CD4-positive, alpha-beta T cell treated with Interleukin-1 beta for 1 hour (primary cell): ENCODE measurements at places on chromosomes 4 and X.

- no peak for DNase-seq
These were observed 672 bp downstream of the PGM2 start for GRCh38 chr4:37827030-37827685.

GRCh38 chr4:110183643-110184042 lies 14.8 kb downstream of the ELOVL6 start:
- DNase-seq = no peak

- DNase-seq = no peak
These were observed 37.7 kb upstream of the UGT2B7 start for GRCh38 chr4:69058410-69059059.

GRCh38 chr4:152458801-152459302 lies 77.0 kb downstream of the FBXW7 start:
- DNase-seq = no peak

- no peak for DNase-seq
These were observed 284.6 kb upstream of the GATB start for GRCh38 chr4:152045449-152045806.

- DNase-seq = peak; percentile 43
These were observed 787 bp upstream of the TET2 start for GRCh38 chr4:105145903-105146275.

DNA sequence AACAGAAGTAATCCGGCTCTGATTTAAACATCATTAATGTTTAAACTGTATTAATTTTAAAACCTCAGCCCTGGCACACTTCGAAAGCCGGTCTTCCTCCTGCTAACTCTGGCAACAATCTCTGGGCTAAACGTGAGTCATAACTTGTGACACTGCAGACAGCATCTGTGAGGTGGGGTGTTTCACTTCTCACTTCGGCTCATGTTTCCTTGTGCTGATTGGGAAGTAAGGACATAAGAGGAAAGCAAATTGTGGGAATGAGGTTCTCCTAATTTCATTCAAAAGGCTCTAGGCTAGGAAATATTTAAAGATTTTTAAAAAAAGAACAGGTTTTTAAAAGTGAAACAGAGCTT lies 139.9 kb upstream of the USP9X start:
- peak; percentile 12 for DNase-seq

- DNase-seq = no peak
These were observed 325.0 kb upstream of the HAND2 start for GRCh38 chr4:173855015-173855414.

DNA sequence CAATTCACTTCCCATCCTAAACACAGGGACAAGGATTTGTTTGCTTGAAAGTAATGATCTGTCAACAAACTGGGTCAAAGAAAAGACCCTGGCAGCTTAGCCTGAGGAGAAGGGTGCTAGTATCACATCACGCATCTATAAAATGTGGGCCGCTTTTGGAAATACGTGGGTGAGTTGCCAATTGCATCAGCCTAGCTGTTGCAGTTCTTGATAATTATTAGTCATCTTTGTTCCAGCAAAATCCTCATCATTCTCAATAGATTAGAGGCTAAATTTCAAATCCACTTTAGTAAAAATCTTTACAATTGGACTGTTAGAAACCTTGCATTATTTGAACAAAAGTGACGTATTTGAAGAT lies 33.6 kb upstream of the TAPT1 start:
- DNase-seq = no peak

- no peak for DNase-seq
These were observed 175.0 kb downstream of the ANTXR2 start for GRCh38 chr4:79898055-79898454.

- DNase-seq = no peak
These were observed 64.0 kb downstream of the OR13H1 start for GRCh38 chrX:131607792-131608369.

DNA sequence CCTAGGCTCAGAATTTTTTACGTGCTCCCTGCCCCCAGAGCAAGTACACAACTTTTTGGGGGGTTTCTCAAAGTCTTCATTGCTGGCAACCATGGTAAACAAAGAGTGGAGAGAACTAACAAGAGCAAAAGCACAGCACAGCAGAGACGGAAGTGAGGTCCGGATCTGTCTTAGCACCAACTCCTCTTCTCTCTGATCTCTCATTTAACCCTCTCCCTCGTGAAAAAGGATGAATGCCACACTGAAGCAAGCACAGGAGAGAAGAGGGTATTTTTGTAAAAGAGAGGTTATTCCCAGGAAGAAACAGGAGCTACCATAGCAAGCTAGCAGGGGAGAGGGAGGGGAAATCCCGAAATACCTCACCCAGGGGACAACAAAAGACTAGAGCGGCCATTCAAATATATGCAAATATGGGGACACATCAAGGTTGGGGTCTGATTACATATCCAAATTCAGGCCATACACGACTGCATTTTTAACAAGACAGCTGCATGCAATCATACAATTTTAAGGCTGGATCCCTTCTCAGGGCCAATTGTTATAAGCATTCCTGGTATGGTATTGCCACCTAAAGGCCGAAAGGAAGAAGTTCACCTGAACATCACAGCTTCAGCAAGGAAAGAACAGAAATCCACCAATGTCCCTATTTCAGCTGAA lies 46.6 kb downstream of the CD40LG start:
- DNase-seq = peak; percentile 70

GRCh38 chr4:56261027-56261426 lies 126.3 kb downstream of the AASDH start:
- no peak for DNase-seq

GRCh38 chr4:171532968-171533367 lies 280.2 kb upstream of the GALNTL6 start:
- DNase-seq = no peak

- DNase-seq = no peak
These were observed 57.5 kb upstream of the SCOC start for GRCh38 chr4:140315970-140316369.

- DNase-seq = no peak
These were observed 48.3 kb downstream of the ENPP6 start for GRCh38 chr4:184169225-184169867.

DNA sequence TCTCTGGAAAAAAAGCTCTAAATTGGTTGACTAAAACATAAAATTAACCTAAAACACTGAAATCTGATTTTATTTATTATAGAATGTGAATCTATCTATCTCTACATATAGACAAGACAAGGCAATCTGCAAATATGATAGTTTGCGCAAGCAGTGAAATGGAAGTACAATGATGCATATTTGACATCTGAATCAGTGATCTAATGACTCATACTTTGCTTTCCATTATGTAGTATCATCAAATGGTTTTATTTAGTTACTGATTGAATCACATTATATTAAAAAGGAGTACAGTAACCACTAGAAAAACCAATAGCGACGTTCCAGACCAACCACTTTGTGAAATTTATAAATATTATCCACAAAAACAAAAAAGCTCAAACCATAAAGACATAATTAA lies 1969.3 kb downstream of the PCDH7 start:
- no peak for DNase-seq

DNA sequence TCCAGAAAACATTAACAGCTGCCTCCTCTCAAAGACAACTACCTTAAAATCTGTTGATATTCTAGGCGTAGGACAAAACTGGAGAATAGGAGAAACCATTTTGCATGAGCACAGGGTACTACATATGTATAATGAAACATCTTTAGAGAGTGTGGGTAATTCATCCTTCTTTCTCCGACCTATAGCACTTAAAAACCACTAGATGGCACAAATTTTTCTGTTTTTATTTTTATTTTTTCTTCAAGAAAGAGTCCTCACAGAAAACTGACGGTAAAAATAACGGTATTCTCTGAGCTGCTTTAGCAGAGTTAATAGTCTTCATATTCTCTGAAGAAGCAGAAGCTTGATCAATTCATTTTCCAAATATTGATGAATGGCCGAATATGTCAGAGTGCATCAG lies 14.6 kb downstream of the SMIM31 start:
- DNase-seq = no peak

GRCh38 chr4:186216465-186217024 lies 10.8 kb upstream of the KLKB1 start:
- DNase-seq = no peak

GRCh38 chr4:26048378-26048882 lies 134.4 kb downstream of the SMIM20 start:
- DNase-seq = no peak

DNA sequence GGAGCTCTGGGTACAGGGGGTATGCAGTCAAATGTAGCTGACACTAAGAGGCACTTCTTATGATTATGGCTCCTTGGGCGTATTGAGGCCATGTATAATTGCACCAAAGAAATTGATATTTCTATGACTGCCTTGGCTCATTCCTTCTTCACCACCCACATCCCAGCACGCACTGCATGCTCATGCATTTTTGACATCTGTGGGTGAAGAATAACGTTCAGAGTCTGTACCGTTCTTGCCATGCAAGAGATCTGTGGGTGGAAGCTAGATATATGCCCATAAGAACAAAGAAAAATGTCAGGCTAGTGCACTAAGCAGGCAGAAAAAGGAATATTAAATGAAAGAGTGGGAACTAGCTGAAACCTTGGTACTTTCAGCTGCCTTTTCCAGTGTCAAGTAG lies 93.4 kb downstream of the EMCN start:
- DNase-seq = no peak

DNA sequence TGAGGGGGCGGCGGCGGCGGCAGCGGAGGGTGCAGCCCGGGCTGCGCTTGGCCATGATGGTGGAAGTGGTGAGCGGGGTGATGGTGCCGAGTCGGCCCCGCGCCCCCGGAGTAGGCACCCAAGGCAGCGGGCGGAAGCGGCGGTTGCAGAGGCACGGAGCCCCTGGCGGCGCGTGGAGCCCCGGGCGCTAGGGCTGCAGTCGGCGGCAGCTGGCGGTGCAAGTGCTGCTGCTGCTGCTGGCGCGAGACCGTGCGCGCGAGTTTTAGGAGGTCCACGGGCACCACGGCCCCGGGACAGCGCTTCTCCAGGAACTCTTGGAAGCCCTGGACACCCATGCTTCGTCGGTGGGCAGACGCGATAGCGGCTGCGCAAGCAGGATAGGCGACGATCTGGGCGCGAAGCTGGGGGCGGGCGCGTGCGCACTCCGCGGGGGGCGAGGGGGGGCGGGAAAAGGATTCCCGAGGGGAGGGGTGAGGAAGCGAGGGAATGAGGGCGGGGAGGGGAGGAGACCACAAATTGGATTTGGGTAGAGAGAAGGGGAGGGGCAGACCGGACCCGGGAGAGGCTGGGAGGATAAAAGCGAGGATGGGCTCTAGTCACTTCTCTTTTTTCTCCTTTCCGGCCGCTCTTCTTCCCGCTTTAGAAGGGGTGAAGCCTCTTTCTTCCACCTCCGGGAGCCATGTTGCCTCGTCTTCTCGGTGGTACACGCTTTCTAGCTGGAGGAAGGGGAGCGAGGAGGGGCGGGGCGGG lies at the start of gene FAM120C:
TSS of gene FAM120C (minus strand) at position 391 of the 750 bp plus-strand sequence. CDS start at position 335, 56 bp downstream.
- DNase-seq = peak; percentile 67

DNA sequence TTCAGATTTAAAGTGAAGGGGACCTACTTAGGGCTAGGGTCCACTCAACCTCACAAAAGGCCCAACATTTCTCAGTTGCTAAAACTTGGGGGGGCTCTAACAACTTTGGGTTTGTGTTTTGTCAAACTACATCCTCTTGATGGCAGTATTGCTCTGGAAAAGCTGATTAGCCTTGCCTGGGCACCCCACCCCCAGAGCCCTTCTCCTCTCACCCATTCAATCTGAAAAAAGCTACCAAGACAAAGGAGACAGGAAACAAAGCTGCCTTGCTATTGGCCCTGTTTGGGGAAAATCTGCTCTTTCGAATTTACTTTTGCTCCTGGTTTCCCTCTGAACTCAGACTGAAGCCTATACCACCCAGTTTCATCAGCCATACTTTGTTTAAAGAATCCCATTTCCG lies 195.2 kb upstream of the STK26 start:
- DNase-seq = peak; percentile 34

DNA sequence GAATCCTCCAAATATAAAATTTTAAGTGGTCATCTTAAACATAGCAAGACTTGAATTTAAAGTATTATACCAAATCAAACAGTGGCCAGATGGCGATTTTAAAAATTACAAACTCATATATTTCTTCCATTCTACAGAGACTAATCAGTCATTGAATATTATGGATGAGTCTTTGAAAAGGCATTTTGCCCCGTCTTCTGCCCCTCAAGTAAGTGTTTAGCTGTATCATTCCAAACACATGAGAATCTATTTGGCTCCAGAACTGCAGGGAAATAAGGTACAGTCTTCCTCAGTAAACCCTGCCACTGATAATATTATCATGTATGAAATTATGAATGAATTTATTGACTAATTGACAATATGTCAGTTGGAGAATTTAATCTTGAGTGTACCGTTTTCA lies 191.0 kb downstream of the SLC7A11 start:
- DNase-seq = no peak

DNA sequence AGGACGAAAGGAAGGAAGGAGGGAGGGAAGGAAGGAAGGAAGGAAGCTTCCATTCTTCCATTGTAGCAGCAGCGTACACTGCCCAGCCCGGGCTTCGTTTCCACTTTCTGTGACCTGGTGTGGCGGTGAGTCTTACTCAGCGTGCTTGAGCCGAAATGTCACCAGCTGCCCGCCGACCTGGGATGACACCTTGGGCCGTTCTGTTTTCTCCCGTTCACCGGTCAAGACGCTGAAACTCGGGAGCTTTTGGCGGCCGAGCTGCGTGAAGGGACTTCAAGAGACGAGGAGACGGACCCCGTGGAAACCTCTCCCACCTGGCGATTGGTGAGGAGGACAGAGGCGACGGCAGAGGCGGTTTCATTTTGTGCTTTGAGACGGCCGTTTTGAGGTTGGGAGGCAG lies 47.1 kb upstream of the PPP2R3B start:
- no peak for DNase-seq

GRCh38 chr4:78653655-78654054 lies 102.1 kb downstream of the ANXA3 start:
- DNase-seq = no peak

GRCh38 chr4:21469438-21470300 lies 478.9 kb downstream of the KCNIP4 start:
- DNase-seq = no peak

- no peak for DNase-seq
These were observed 165.4 kb upstream of the LDB2 start for GRCh38 chr4:17063888-17064287.

GRCh38 chr4:8029689-8030088 lies 90.0 kb upstream of the AFAP1 start:
- DNase-seq = no peak

GRCh38 chrX:155313766-155314165 lies 20.6 kb downstream of the CLIC2 start:
- DNase-seq = no peak

GRCh38 chr4:26822546-26822945 lies 38.1 kb upstream of the STIM2 start:
- peak; percentile 39 for DNase-seq

- DNase-seq = no peak
These were observed 216.8 kb upstream of the PACRGL start for GRCh38 chr4:20483416-20483815.

DNA sequence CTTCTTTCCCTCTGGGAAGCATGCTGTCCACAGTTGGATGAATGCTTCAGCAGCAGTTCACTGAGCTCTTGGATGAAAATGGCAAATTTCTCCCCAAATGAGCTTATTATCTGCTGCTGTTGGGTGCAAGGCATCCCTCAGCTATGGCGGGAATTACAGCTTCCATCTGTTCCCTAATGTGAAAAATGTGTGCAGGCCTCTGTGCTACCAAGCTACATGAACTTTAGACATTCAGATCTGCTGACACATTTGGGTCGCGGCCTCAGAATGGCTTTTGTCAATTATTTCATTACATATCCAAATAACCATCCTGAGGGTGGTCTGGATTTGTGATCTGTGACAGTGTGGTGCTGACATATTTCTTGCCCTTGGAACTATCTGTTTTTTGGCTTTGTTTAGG lies 119.5 kb upstream of the SCML1 start:
- DNase-seq = no peak
